ENCODE measurements at places on chromosomes 16 and 17.

DNA sequence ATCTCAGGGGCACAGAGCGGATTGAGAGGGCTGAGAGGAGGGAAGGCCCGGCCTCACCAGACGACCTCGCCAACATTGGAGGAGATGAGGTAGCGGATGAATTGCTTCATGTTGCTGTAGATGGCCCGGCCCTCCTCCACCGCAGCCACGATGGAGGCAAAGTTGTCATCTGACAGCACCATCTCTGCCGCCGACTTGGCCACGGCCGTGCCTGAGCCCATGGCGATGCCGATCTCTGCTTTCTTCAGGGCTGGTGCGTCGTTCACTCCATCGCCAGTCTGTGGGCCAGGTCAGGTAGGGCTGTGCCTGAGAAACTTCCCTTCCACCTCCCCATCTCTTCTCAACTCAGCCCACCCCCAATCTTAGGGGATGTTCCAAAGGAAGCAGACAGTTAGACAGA, 21.1 kb upstream of the P2RX1 start:
- DNase-seq = no peak

DNA sequence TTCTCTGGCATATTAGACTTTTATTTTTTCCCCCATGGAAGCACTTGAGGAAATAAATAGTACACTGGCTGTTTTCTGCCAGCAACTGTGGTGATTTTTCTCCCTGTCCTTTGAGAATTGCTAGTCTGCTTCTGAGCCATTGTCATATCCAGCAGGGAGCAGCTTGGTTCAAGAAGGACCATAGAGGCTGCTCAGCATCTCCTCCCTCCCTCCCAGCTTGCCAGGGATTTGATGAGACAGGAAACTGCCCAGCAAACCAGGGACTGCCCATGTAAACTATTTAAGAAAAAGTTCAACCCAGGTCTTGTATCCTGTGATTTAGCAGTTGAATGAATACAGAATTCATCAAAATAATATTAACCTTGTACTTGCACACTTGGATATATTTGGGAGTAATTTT, 39.5 kb downstream of the CYB5B start:
- DNase-seq = no peak

DNA sequence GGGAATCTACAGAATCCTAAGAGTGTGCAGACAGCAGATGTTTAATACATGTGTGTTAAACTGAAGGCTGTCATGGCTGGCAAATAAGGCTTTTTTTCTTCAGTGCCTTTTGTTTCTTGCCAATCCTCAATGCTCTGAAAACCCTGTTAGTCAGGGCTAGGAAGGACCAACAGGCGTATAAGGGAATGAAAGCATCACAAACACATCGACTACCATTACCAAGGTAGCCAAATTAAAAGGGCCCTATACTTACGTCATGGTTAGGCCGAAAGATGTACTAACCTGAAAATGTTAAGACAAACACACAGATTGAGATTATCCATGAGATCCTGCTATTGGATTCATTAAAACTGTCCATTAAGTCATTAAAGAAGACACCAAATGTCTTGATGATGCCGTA, 13.1 kb downstream of the SLC16A6 start:
- no peak for DNase-seq

DNA sequence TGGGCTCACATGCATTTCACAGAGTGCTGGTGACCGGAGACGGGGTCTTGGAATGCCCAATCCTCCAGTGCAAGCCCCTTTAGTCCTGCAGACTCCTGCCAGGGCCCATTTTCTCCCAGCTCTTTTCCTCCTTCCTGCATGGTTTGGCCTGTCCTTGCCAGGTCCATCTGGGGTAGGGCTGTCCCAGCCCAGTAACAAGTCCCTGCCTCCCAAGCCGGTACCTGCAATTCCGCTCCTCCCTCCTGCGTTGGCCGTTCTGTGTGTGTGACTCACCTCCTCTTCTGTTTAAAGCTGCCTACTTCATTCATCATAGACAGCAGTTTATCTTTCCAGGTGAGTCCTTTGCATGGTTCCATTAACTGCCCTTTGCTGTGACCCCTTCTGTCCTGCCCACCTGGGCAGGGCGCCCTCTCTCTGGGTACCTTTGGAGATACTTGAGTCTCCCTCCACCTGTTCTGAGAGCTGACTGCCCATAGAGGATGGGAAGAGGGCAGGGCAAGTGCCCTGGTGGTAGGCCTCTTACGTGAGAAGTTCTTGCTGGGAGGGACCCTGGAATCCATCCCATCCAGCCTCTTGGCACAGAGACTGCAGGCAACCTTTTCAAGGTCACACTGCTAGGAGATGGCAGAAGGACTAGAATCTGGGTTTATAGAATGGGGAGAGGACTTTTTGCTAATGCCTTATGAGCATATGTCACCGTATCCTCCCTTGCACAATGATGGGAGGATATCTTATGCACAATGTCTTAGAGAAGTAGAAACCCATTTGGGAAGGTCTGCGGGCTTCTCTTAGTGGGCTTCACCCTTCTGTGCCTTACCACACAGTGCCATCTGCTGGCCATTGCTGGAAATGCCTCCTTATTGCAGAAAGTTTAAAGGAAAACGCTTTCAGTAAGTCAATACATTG, 29.7 kb upstream of the LGALS9 start:
- DNase-seq = no peak

DNA sequence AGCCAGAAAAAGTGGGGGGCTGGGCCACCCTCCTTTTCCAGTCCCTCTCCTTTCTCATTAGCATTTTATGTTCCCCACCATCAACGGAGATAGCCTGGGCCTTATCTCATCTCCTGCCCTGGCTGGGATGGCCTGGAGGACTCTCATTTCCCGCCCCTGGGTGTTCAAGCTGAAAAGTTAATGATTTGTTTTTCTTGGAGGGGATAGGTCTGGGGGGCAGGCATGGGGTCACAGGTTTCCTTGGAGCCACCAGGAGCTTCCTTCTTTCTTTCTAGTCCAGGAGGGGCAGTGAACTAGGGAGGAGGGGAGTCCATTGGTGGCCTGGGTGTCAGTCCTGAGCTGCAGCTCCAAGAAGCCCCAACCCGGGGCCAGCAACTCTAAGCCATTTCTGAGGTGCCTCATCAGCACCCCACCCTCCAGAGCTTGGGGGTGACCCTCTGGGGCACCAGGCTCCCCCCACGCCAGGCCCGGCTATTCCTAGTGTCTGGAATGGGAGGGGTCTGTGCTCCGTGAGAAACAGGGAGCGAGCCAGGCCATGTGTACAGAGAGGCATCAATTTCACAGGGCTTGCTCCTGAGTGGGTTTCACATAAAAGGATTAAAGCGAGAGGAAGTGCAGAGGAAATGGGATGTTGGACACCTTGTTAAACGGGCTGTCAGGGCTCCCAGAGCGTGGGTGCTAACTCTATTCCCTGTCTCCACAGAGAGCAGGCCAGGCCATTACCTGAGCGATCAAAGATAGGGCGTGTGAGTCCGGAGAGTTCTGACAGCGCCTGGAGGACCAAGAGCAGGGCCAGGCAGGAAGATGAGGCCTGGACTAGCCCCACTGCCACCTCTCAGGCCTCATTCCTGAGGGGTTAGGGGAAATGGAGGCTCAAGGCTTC, 90.6 kb upstream of the LHX1 start:
- DNase-seq = no peak

DNA sequence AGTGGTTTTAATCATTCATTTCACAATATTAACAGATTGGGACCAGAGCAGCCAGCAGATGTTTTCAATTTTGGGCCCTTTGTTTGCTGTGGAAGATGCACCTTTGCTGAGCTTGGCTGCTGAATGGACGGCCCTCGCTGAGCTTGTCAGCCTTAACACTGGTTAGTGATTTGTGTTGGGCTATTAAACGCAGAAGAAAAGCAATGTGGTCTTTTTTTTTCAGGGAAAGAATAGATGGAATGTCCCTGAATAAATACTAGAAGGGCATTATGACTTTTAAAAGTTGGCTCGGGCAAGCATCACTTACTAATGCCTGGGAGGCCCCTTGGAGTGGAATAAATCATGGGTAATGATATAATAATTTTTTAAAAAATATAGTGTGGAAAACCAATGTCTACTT, 297.0 kb downstream of the MAP2K6 start:
- DNase-seq = no peak

- DNase-seq = no peak
Measured at GRCh38 chr16:84232060-84232459, 7.8 kb downstream of the KCNG4 start.

DNA sequence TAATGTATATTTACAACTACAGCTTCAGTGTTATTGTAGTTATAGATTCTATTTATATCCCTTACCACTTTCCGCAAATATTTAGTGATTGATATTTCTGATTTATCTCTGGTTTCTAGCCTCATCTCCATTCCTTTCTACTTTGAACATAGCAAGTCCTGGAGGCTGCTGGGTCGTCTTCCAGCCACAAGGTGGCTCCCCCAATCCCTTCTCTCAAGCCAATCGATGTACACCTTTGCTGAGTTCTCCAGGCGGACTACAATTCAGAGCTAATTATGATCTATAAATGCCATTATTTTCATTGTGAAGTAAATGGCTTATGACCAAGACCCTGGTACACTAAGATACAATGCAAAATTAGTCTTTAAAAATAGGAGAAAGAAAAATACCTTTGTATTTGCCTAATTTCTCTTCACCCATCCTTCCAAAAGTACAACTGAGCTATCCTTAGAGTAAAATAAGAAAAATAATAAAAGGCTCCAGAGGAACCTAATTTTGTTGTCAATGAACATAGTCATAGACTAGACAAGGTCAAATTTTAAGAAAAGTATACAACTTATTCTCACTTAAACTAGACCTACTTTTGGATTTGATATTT, 122.1 kb downstream of the SKAP1 start:
- peak; percentile 13 for DNase-seq

DNA sequence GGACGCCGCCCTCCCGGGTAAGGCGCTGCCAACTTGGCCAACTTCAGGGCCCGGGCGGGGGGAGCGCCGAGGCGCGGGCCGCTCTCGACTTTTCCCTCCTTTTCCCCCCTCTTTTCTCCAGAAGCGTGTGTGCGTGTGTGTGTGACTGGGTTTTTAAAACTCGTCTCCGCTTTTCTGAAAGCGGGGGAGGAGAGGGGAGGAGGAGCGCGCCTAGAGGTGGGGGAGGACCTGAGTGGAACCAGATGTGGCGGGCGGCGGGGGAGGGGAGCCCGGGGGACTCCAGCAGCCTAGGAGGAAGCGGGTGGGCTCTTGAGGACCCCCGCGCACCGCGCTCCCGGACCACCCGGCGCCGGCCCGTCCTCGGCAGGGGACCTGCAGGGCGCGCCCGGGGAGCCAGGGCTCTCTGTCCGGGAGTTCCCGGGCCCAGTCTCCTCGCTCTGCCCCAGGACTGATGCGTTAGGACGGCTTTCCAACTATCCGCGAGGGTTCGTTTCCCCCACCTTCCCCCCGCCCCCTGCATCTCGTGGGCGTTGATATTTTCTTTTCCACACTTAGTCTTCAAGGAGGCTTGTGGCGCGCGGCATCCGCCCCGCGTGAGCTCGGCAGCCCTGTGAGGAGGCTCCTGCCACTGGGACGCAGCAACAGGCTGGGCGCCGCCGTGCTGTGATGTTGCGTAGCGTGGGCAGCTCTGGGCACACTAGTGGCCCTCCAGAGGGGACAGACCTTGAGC, 599 bp downstream of the MRC2 start:
- no peak for DNase-seq

DNA sequence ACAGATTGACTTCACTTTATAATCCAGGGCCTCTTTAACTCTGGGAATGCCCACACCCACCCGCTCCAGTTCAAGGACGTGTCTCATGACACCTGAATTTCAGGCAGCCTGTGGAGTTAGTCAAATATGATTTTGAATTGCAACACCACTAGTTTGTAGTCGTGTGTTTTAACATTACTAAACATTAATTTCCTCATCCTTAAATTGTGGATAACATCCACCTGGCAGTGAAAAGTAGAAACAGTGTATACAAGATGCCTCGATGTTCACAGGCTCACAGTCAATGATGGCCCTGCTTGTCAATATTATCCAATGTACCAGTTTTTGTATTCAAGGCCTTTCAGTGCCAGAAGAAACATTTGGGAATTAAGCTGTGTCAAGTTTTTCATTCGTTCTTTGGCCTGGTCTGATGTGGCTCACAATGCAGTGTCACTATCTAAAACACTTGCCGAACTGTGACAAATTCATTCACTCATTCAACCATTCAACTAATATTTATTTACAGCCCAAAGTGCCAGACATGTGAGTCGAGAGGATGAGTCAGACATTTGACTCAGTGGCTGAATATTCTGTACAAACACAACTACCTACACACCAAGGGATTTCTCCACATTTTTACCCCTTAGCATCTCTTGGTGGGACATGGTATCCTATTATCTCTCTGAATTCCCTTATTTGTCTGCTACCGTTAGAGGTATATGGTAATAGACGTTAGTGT, 1.4 kb downstream of the MEIOB start:
- DNase-seq = peak; percentile 27
